ENCODE measurements at places on chromosomes 5 and 9.

DNA sequence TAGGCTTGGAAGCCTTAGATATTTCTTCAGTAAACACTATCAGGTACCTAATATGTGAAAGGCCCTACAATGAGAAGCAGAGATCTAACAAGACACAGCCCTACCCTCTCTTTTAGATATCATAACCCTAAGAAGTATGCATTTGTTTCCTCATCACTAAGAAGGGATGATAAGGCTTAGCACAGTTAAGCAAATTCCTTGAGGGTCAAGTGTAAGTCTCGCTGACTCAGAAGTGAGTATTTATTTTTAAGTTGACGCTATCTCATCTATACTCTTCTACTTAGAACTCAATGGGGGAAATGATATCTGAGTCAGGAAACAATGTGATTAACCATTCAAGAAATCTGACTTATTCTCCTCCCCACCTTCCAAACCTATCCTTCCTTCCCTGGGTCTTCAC is 149.7 kb downstream of the ESM1 start:
- no peak for DNase-seq

GRCh38 chr5:72427488-72428437 is 79.4 kb downstream of the ZNF366 start:
- no peak for DNase-seq

DNA sequence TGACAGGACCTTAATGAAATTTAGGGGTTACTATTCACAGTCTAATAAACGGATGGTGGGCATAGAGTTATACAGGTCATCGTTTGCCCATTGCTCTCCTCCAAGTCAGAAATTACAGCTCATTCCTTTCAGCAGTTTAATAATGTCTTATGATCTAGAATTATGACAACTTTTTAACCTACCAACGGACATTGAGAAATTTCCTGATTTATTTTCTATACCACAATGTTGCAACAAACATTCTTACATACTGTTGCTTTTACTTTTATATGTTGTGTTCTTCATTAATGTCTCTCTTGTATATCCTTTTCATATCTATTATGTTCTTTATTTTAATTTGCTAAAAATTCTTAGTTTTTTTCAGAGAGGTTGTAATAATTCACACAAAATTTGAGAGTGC is 152.8 kb upstream of the PRLR start:
- DNase-seq, result no peak

DNA sequence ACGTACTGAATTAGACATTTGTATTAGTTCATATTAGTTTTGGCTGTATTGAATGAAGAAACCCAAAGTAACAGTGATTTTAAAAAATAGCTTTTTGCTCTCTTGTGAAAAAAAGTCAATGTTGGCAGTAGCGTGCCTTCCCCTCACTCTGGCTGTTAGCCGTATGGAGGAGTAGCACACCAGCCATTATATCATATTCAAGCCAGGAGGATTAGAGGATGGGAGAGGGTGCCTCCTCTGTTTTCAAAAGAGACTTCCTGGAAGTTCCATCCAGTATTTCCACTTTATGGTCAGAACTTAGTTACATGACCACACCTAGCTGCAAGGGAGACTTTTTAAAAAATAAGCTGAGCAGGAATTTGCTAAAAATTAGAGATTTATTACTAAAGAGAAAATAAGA is 41.2 kb downstream of the GPR21 start:
- no peak for DNase-seq

- no peak for DNase-seq
These were observed 75.2 kb upstream of the HRH2 start for GRCh38 chr5:175582697-175583096.

DNA sequence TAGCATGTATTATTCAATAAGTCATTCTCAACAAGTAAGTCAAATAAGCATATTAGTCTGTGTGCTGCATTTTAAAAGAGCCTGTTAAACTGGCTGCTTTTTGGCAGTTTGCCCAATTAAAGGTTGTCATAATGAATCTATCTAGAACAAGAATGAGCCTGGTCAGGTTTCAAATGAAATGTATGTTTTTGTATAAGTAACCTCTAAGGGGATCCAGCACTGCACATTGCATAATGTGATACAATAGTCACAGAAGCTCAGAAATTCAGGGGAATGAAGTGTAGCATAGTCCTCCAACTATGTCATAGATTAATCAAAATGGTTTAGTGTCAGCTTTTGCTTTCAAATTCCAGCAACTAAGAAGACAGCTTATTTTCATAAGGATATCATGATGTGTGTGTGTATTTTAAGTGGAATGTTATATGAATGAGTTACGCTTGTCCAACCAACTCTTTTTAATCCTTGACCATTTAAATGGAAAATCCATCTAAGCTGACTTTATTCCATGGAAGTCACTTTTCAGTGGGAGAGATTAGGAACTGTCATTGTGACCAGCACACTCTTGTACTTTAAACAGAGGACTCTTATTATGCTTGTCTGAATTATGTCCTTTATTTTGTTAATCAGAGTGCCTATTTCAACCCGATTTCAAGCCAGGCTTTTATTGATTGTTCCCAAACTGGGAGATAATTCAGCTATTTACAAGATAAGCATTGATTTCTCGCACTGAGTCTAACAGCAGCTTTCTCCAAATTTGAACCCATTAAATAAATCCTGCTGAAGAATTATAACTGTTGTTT is 283.9 kb upstream of the ADAMTSL1 start:
- DNase-seq, result peak; percentile 20

GRCh38 chr5:180175015-180175431 is 34.0 kb downstream of the RASGEF1C start:
- no peak for DNase-seq

GRCh38 chr9:129838707-129839259 is 3.5 kb downstream of the USP20 start:
- no peak for DNase-seq

DNA sequence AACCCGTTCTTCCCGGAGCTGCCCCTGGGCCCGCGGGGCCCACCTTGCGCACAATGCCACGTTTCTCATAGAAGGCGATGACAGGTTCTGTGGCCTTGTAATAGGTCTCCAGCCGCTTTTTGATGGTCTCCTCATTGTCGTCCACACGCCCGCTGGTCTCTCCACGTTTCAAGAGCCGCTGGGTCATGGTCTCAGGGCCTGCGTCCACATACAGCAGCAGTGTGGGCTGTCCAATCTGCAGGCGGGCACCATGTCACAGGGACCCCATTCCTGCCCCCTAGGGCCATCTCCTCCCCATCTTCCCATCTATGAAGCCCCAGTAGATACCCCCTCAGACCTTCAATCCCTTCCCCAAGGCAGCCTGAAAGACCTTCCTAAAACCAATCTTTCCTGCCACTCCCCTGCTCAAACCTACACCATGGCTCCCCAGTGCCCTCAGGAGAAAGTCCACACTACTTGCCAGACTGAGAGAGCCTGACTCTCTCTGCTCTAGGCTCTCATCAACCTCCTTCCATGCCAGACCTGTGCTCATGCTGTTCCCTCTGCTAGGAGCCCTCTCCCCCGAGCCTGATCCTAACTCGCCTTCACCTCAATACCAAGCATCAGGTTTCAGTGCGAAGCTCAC is 9.1 kb downstream of the AK1 start:
- DNase-seq, result no peak

- no peak for DNase-seq
These were observed 12.6 kb downstream of the ANKDD1B start for GRCh38 chr5:75623846-75624245.

- no peak for DNase-seq
These were observed 223.1 kb downstream of the GNA14 start for GRCh38 chr9:77424993-77425392.

DNA sequence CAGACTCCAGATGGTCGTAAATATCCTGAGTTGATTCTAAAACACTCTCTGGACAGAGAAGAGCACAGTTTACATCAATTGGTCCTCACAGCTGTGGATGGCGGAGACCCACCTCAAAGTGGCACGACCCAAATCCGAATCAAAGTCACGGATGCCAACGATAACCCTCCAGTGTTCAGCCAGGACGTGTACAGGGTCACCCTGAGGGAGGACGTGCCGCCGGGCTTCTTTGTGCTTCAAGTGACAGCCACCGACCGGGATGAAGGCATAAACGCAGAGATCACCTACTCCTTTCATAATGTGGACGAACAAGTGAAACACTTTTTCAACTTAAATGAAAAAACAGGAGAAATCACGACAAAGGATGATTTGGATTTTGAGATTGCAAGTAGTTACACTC is 891 bp downstream of the PCDHGB2 start:
- DNase-seq, result no peak

DNA sequence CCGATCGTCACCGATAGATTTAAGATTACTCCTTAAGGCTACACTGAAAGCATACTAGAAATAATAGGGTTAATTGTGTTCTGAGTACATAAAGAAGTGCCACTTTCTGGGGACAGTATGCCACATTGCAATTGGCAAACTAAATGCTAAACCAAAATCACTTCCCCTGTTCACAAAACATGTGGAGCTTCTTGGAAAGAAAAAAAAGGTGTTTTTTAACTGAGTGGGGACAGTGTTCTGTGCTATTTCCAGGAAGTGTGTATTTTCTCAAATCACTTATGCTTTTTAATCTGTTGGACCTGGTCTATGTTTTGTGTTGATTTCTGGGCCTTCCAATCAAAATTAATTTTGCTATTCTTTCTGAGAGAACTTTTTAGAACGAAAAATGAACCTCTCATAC is 149.3 kb upstream of the MPDZ start:
- no peak for DNase-seq

DNA sequence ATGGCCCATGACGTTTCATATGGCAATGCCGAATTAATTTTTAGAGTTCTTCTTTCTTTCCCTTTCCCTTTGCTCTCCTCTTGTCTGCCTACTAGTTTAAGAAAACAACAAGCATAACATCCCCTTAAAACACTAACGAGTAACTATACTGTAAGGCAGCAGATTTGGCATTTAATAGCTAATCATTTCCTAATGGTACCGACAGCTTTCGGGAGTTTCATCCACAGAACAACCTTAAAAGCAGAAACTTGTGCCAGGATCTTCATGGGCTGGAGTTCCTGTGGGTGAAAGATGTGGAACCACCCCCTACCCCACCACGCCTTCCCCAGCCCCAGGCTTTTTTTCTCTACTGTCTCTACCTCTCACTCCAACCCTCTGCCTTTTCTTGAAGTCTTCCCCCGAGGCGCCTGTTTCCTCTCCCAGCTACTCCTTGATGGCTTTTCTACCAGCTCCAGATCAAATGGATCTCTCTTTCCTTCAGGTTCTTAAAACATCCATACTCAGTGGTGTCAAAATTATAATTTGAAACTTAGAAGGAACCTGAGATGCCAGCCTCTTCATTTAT is 319.5 kb downstream of the PIK3R1 start:
- DNase-seq, result no peak

- DNase-seq, result no peak
These were observed 18.7 kb upstream of the PTPDC1 start for GRCh38 chr9:94065535-94065961.

DNA sequence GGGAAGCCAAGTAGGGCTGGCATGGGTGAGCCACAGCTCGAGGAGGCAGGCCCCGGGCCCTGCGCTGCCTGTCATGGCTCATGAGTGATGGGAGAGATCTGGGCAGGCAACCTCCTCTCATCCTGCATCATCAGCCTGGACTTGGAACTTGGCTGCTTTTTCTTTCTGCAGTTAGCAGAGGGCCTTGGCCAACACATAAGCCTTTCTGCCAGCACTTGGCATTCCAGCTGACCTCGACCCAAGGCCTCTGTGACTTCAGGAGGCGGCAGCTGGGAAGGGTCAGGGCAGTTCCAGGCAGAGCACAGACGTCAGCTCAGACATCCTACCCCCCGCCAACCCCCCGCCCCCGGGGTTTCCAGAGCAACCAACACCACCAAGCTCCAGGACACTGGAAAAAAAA is 7.6 kb downstream of the S1PR3 start:
- no peak for DNase-seq

- no peak for DNase-seq
These were observed at the start of the genes EIF4E1B and SNCB for GRCh38 chr5:176629853-176630680. Gene EIF4E1B (plus strand): TSS chr5:176630675. CDS start chr5:176642788, 12,113 bp downstream. Gene SNCB (minus strand): TSS chr5:176630534. CDS start chr5:176629654, 880 bp downstream.

GRCh38 chr5:135625961-135626360 is 47.2 kb upstream of the CXCL14 start:
- no peak for DNase-seq

DNA sequence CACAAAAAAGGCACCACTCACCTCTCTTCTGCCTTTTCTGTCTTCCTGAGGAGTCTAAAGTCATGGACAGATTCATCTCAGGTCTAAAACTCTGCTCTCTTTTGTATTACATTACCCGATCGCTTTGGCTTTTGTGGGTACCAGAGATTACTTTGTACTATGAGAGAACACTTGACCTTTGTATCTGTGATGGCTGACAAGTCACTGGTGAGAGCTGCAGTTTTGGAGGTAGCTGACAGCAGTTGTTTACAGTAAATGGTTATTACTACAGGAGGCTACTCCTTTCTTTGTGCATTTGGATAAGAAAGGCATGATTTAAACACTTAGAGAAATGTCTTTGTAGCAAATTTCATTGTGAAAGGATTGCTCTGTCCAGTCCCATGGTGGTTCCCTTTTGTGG is 307.3 kb downstream of the FBXL17 start:
- no peak for DNase-seq

GRCh38 chr9:32738501-32739172 is 44.7 kb upstream of the TMEM215 start:
- no peak for DNase-seq

- DNase-seq, result no peak
These were observed 17.1 kb downstream of the C9orf43 start for GRCh38 chr9:113427629-113428028.

GRCh38 chr5:6576861-6577501 is 55.9 kb downstream of the NSUN2 start:
- no peak for DNase-seq

GRCh38 chr9:121754655-121755436 is 103.4 kb downstream of the DAB2IP start:
- no peak for DNase-seq

DNA sequence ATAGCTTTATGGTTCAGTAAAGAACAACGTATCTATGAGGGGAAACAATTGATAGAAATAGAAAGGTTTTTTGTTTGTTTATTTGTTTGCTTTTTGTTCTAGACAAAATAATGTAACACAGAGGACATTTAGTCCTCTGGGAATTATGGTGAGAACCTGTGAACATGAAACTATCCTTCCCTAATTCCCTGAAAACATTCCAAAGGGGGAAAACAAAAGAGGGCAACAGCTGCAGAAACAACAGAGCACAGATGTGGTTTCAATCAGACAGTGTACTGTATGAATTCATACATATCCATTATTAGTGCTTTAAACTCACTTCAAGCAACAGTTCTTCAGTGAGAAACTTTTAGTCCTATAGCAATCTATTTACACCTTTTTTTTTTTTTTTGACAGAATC is 1489.8 kb upstream of the C9orf72 start:
- DNase-seq, result no peak

- DNase-seq, result no peak
These were observed 70.7 kb downstream of the LNPEP start for GRCh38 chr5:97006454-97007060.

DNA sequence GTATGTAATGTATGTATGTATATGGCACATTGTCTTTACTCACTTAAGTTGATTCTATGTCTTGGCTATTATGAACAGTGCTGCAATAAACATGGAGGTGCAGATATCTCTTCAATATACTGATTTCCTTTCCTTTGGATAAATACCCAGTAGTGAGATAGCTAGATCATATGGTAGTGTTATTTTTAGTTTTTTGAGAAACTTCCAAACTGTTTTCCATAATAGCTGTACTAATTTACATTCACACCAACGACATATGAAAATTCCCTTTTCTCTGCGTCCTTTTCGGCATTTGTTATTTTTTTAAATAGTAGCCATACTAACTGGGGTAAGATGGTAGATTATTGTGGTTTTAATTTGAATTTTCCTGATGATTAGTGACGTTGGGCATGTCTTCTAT is 445.6 kb downstream of the NFIB start:
- no peak for DNase-seq

Measured in right lung (tissue), 10 donors.